ENCODE measurements at places on chromosomes 6 and 20.

- no peak for DNase-seq
These were observed 1.6 kb downstream of the MAP3K5 start for GRCh38 chr6:136790411-136791295.

DNA sequence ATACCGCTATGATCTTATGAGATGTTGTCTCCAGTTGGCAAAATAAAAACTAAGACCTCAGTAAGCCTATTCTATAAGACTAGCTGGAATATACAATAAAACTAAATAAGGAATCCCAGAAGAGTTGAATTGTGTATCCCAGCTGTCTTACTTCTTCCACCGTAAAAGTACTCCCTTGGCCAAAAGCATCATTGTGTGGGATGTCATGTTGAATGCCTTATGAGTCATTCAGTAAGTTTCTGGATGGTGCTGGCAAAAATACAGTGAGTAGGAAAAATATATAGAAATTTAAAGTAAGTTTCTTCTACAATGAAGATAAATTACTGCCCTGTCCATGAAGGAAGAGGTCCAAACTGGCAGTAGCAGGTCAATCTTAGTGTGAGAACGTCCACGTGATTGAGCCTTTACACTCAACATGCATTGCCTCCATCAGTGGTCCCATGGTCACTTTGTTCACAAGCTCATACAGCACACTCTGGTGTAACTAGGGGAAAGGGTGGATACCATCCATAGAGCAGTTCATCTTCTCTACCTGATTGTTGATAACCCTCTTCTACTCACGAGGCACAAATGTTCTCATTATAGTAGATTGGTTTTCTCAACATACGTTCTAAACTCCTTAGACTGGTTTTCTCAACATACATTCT, 13.7 kb upstream of the ZNF318 start:
- peak; percentile 71 for DNase-seq

- DNase-seq, result no peak
These were observed 20.2 kb downstream of the SLC12A5 start for GRCh38 chr20:46049190-46049589.

GRCh38 chr20:51199920-51200319, 177.0 kb upstream of the KCNG1 start:
- no peak for DNase-seq

DNA sequence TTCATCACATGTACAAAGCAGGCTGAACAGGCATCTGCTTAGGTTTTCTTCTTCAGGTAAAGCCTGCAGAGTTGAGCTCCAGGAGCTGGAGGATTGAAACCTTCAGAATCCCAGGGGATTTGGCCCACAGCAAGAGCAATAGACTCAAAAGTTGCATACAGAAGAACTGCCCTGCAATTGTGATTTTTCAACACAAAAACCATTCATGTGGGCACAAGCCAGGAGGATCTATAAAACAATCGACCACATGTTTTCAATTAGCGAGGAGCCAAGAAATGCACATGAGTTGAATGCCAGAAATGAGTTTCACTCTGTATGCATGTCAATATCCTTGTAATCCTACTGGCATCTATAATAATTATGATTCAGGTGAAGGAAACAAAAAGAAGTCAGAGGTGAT, 576.4 kb downstream of the HDGFL1 start:
- no peak for DNase-seq

DNA sequence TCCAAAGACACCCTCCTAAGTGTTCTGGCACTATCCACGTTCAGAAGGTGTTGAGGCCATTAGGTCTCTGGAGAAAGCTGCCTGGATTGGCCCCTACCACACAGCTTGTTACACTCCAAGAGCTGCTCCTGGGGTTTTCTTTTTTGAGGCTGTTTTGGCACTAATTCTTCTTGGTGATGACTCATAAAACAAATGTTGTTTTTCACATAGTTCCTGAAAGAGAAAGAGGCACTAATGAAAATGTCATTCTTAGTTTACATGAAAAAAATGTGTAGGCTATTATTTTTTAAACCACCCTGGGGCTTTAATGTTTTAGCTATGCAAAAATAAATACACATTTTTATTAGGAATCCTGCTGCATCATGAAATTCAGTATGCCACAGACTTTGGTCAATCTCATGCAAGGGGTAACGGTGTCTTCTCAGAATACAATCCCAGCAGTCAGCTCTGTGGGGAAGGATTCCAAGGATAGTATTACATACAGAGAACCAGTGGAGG, 38.1 kb downstream of the TBPL1 start:
- DNase-seq, result no peak

GRCh38 chr20:34022839-34023234, 29.1 kb downstream of the RALY start:
- no peak for DNase-seq

GRCh38 chr20:60469829-60470228, 511.6 kb downstream of the CDH26 start:
- no peak for DNase-seq

DNA sequence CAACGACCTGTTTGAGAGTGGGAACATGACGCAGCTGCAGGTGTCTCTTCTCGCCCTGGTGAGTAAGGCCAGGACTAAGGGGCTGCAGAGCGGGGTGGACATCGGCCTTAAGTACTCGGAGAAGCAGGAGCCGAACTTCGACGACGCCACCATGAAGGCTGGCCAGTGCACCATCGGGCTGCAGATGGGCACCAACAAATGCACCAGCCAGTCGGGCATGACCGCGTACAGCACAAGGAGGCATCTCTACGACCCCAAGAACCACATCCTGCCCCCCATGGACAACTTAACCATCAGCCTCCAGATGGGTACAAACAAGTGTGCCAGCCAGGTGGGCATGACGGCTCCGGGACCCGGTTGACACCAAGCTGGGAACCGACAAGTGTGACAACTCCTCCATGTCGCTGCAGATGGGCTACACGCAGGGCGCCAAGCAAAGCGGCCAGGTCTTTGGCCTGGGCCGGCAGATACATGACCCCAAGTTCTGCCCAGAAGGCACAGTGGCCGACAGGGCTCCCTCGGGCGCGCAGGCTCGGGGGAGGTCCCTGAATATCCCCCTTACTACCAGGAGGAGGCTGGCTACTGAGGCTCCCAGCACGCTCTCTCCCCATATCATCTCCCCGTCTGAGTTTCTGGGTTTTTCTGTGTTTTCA, 15.9 kb upstream of the AMD1 start:
- DNase-seq, result no peak

- DNase-seq, result no peak
These were observed 82.0 kb downstream of the SMPDL3A start for GRCh38 chr6:122871079-122871478.

Measured in activated CD4-positive, alpha-beta T cell treated with anti-CD3 and anti-CD28 coated beads, Interleukin-2, amount 10 ng/mL, durations not matched to agents 24 days and 14 days (primary cell).